ENCODE measurements at places on chromosomes 2 and 18. TPM values are rescaled to one million over a fixed set of nuclear protein-coding genes. Genes with fewer than 3 reads are reported as not detected.

DNA sequence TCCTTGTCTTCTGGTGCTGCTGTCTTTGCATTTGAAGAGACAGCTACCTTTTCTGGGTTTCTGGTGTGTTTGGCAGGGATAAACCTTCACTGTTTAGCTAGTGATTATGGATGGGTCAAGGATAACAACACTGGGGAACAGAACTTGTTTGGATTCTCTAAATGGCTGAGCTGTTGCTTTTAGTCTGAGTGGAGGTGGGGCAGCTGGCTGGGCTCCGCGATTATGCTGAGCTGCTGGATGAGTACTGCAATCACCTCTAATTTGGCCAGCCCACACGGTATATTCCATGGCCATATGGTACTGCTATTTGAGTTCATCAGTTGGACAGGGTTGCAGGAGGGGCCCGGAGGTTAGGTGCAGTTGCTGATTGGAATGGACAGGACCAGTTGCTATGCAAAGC, 361.6 kb upstream of the TFPI start:
- no peak for DNase-seq

DNA sequence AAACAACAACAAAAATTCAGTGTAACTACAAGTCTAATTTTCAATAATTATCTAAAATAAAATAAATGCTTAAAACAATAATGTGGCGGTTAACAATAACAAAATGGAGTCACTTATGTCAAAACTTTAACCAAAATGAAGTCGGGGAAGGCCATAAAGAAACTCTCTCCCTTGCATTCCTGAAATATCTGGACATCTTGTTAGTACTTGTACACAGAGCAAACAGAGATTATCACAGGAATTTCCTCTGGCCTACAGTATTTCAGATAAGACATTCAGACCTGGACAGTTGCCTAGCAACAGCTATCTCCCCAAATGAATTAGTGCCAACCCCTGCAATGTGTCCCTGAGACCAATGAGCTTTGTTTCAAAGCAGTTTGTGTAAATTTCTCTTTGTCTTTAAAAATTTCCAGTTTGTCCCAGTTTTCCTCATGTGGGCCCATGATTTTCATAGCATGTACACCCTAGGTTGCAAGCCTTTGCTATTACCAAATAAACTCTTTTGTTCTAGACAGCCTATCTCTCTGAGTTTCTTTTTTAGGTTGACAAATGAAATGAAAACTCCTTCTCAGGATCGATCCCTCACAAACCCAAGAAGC, 68.6 kb downstream of the EXOC6B start:
- DNase-seq = no peak

The TMEM163 gene
- 5.0 TPM for total RNA-seq

DNA sequence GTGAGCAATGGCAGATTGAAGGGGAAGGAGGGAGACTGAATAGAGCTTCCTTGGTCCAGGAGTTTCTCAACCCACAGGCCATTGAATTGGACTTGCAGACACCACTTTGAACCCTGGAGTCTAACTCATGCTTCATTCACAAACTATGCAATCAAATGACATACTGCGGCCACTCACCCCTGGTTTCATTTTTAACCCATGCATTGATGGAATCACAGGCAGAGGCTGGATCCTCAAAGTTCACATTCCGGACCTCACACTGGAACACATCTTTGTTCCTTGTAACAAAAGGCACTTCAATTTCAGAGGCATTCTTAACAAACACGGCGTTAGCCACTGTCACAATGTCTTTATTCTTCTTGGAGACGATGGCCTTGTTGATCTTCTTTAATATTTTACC, 40.7 kb downstream of the MRPL44 start:
- no peak for DNase-seq

GRCh38 chr2:84946204-84947009, 24.6 kb upstream of the KCMF1 start:
- DNase-seq = peak; percentile 45

The C2orf66 gene
- total RNA-seq = 0.05 TPM

DNA sequence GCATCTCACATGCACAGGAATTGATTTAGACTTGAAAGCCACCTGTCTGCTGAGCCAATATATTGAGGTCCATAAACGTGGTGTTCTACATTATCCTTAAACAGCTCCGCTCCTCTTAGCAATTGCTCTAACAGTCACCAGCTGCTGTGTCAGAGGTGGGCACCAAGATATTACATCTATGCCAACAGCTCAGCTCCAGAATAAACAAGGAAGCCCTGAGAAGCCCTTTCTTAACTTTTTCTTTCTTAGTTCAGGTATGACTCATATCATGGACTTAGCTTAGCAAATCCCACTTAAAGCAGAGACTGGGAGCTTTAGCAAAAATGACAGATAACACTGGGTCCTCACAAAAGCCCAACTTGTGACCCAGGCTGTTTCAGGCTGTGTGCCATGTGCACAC, 436.6 kb downstream of the IRS1 start:
- no peak for DNase-seq

DNA sequence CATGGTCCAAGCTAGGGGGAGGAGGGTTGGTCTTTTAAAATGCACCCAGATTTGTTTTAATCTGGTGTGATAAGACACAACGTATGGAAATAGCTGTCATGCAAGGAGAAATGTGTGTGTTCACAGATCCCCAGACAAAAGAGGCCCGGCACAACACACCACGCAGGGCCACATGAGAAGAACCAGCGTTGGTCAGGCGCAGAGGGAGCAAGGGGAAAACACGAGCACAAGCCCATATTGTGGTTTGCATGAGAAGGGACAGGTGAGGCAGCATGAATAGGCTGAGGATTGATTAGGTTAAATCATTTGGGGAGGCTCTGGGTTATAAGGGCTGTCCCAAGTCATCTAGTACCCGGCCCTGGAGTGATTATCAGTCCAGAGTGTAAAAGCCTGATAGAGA, 272.5 kb upstream of the NCKAP5 start:
- no peak for DNase-seq

The SCN1A gene
- 0.09 TPM for total RNA-seq

The FMNL2 gene
- total RNA-seq = 18.9 TPM

GRCh38 chr2:29201979-29202378, 86.8 kb downstream of the CLIP4 start:
- DNase-seq = no peak

- DNase-seq = no peak
Measured at GRCh38 chr2:46561731-46562450, 82.5 kb downstream of the TMEM247 start.

GRCh38 chr2:148888003-148888501, 13.0 kb downstream of the KIF5C start:
- DNase-seq = no peak

The ALPP gene
- total RNA-seq = 0.09 TPM

GRCh38 chr18:61308004-61308403, 25.2 kb upstream of the CDH20 start:
- no peak for DNase-seq

The EVA1A gene
- total RNA-seq = 12.7 TPM

DNA sequence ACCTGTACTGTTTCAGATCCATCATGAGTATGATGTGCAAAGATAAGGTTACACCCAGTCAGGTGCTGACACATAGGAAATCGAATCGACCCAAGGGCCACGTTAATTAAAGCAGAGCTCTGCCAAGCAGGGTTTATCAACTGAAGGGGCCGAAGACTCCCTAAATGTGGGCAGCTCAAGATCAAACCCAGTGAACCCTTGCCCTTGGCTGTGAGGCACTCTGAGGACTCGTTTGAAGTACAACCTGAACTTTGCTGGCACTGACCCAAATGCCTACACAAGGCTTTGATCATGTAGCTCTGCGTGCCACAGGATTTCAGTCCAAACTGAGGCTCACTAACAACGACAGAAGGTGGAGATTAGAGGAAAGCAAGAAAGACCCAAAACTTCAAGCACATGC, 352.1 kb downstream of the MTX2 start:
- no peak for DNase-seq

The CCDC141 gene
- 5.8 TPM for total RNA-seq

- peak; percentile 66 for DNase-seq
Measured at GRCh38 chr2:28583899-28584553, 88.2 kb downstream of the PLB1 start.

GRCh38 chr18:37351110-37351509, 214.5 kb downstream of the CELF4 start:
- DNase-seq = no peak
